ENCODE measurements at places on chromosomes 5 and 9.

DNA sequence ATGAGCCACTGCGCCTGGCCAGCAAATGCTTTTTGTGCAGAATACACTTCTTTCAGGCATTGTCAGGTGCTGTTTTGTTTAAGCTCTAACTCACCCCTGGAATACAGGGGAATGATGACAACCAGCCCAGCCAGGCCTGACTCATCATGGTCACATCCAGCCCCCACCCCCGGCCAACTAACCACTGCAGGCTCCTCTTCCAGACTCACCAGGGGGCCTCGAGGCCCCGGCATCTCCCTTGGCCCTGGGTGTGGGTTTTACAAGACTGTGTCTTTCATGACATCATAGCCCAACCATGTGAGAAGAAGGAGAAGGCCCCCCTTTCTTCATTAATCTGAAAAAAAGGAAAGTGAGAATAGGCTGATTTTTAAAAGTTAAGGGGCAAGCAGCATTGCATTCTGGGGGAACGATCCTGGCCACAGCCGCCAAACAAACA, 35.5 kb downstream of the OLFML2A start:
- DNase-seq: peak; percentile 46

DNA sequence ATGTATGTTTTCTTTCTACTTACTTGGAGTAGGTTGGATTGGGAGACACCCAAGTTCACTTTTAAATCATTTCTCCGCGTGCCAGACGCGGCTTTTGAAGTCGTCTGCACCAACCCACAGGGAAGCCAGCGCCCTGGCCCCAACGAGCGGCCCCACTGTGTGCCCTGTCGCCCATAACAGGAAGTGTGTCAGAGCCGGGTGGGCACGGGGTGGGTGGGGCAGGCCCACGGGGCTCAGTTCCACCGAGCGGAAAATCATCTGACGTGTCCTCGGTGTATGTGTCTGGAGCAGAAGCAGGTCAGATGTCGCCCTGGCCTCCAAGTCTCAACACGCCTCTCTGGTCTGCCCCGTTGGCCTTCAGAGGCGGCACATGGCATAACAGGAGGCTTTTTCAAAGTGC, 22.7 kb upstream of the SMIM23 start:
- DNase-seq: no peak

DNA sequence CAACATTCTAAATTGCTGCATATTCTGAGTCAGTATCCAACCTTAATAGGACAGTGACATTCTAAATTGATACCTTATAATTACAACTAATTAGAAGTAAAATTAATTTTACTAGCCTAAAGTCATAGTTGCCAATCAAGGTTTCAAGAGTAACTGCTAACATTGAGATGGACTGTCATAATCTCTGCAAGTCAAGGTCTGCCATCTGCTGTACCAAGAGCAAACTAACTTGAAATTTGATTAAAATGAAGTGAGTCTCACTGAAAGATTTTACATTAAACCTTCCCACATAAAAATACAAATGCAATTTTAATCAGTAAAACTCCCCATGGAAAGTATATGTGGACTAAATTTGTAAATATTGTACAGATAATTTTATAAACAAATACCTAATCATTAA, 235.3 kb downstream of the PRDM9 start:
- DNase-seq: no peak

DNA sequence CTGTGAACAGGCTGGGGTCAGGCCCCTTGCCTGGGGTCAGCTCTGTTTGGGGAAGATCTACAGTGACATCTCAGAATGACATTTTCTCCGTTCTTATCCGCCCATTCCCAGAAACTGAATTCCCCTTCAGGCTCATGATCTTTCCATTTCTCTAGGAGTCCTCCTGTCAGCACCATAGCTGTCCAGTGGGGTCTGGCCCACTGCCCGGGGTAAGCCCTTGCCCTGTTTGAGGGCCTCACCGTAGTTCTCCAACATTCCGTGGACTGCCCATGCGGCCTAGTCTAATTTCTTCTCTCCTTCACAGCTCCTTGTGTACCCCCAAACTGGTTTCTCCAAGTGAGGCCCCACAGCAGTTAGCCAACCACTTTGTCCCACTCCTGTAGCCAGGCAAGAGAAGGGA, 68.4 kb downstream of the ENTREP1 start:
- DNase-seq: no peak

GRCh38 chr9:124428751-124429529, 13.7 kb upstream of the PSMB7 start:
- DNase-seq: no peak
